ENCODE measurements at places on chromosomes 2 and 18.

GRCh38 chr2:224596289-224596688, 11.1 kb upstream of the CUL3 start:
- no peak for DNase-seq

DNA sequence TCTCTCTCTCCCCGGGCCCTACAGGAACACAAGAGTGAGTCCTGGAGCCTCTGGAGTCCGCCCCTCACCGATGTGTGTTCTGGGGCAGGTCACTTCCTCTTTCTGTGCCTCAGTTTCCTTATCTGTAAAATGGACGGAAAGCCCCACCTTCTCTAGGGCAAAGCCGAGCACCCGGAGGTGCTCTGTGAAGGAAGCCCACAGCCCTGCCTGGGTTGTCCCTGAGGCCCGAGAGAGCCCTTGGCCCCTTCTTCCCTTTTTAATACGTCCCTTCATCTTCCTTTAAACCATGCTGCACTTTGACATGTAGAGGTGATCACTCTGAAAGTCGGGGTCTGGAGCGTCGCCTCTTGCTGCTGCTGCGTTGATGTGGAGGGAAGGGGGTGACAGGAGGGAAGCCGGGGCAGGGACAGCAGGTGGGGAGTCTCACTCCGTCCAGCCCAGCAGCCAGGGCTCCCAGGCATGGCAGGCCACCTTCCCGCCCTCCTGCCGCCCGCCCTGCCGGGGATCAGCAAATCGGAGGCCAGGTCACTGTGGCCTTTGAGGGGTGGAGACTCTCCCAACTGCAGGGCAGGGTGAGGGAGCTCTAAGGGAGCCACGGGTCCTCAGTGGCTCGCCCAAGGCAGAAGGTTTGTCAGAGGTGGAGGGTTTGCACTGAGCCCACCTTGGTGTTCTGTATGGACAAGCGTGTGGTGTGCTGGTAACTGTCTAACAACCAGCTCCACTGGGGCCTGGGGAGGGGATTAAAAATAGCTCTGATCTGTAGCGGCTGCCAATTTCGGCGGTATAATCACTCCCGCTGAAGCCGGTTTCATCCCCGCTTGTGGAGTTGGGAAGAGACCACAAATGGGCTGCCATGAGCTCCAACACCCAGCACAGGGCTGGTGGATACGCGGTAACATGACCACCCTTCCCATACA, 135.9 kb upstream of the ID2 start:
- no peak for DNase-seq

- no peak for DNase-seq
Observed at GRCh38 chr2:205931388-205931787, 154.6 kb downstream of the INO80D start.

DNA sequence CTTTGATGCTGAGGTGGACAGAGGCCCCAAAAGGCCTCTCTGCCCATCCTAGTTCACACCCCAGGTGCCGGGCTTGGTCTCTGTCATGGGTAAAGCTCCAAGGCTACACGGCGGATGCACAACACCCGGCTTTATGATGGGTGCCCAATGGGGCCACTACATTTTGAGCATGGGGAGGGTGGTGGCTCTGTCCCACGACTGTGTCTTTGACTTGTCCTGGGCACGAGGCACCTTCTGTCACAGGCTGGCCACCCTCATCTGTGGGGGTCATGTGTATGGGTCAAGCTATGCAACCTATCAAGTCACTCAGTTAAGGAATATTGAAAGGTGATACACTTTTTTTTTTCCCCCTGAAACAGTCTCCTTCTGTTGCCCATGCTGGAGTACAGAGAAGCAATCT, 63.7 kb downstream of the EDAR start:
- DNase-seq: no peak

DNA sequence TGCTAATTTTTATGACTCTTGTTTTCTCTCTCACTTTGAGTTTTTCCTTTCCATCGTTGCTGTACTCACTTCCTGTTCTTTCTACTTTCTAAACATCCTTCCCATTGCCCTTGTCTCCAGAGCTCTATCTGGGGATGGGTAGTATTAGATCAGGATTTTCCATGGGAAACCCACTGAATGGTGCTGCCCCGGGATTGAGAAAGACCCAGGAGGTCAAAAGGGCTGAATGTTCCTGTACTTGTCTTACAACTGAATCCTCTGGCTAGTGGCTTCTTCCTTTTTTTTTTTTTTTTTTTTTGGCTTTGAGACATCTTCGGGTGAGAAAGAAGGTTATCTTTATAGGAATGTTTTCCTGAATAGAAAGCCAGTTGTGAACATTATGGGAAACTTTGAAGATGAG, 364.8 kb upstream of the SLC14A2 start:
- peak; percentile 41 for DNase-seq

DNA sequence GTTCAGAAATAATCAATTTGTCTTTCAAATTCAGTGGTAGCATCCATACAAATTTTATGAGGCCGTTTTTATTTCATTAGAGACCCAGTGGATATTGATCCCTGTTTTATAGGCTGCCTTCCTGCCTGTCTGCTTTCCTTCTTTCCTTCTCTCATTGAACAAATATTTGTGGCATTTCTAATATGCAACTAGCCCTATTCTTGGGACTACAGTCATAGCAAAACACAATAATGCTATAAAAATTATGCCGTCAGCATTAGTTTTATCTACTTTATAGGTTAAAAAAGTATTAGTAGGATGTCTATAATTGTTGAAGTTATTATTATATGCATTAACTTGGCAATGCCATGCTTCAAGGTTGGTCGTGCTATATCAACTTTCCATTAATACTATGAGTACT, 2037.8 kb upstream of the LRRTM1 start:
- DNase-seq: no peak

- no peak for DNase-seq
Observed at GRCh38 chr18:36096955-36097354, 29.6 kb upstream of the RPRD1A start.

GRCh38 chr2:216142540-216142939, 33.4 kb downstream of the XRCC5 start:
- DNase-seq: no peak

DNA sequence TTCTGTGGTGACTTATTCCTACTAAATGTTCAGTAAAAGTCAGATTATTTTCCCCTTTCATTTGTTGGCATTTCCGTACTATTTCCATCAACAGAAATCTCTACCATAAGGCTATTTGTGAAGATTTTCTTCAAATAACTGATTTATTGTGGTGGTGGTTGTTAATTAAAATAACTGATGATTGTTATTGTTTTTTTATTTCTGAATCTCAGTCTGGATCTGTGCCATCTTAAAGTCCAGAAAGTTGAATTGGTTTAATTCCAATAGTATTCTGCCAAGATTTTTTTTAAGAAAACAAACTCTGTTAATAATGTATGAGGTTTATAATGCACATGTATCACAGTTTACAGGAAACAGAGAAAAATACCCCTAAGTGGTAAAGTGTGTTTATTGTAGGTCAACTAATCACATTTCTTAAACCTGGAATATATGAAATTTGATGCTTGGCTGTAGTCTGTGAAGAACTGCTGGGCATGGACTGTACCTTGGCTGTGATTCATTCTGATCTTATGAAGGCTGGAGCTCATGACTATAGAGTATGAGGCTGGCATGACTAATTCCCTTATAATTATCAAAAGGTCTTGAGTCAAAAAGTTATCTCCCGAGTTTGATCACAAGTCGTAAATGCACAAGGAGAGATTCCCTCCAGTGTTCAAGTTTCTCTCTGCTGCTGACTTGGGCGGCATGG, 134.2 kb upstream of the RND3 start:
- no peak for DNase-seq

- DNase-seq: no peak
Observed at GRCh38 chr2:6368281-6368680, 497.4 kb downstream of the CMPK2 start.

DNA sequence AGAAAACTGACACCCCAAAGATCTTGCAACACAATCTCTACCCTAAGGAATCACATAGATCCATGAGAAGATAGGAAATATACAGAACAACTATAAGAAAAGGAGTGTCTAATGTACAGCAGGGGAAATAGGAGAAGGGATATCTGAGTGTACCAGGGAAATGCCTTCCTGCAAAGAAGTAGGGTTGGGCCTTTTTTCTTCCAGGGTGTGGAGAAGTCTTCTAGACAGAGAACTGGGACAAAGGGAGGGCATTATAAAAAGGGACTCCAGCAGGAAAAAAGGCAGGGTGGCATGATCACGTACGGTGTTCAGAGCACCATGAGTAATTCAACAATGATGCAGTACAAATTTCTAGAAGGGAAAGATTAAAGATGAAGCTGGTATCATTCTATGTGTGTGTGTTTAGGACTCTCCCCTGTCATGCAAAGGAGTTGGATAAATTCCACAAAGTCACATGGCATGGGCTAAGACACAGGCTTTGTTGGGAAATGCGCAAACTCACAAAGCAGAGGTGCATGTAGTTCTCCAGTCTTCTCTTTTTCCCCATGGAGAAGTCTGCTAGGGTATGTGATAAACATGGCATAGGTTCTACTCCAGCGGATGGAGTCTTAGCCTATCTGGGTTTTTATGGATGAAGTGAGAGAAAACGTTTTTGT, 6.7 kb upstream of the SEC11C start:
- no peak for DNase-seq

DNA sequence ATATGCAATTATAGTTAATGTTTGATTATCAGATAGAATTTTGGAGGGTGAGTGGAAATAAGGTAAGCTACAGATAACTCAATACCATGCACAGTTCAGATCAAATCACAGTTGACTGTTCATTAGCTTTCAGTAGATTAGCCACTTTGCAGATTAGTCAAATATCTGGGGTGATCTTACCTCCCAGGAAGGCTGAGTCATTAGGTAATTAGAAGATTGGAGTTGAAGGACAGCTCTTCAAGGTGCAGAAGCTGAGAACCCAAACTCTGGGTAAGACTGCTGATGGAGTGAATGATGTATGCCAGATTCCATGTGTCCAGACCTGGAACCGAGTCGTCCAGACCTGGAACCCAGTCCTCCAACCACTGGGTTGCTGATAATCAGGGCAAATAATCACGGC, 262.8 kb upstream of the UBE2E3 start:
- no peak for DNase-seq

DNA sequence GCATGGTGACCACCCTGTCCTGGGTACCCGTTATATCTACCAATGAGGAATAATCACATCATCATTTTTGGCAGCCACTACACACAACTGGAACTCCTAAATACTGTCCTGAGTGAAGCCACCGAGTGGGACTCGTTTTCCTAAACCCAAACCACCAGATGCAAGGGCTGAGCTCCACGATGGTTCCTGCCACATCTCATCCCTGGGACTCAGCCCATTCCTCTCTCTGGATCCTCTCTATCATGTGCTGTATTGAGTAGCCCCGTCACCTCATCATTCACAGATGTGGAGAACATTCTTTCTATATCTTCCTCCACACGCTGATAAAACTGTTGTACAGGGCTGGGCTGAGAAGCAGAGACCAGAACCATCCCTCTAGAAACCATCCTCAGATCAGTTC, 79.4 kb upstream of the SMAD7 start:
- DNase-seq: no peak

DNA sequence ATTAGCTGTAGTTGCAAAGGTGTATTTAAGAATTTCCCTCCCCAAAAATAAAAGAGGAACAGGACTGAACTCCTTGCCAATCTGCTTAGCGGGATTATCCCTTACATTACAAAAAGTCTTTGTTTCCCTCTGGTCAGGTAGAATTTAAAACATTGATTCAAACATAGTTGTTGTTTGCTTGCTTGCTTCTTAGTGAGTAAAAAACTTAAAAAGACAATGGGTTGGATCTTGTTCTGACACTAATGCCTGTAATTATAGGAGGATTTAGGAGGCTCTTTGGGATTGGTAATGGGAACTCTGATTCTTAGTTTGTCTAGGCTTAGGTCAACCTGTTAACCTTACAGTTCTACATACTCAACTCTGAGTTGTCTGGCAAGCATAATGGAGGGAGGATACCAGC, 3.7 kb upstream of the CEBPZOS start:
- DNase-seq: no peak

GRCh38 chr2:85326406-85327159, 1.2 kb downstream of the TGOLN2 start:
- DNase-seq: peak; percentile 86

GRCh38 chr18:79873449-79874110, 75.8 kb downstream of the KCNG2 start:
- DNase-seq: no peak

GRCh38 chr2:19592197-19592596, 233.8 kb upstream of the OSR1 start:
- DNase-seq: no peak

GRCh38 chr18:37243741-37244140, 321.9 kb downstream of the CELF4 start:
- DNase-seq: no peak

DNA sequence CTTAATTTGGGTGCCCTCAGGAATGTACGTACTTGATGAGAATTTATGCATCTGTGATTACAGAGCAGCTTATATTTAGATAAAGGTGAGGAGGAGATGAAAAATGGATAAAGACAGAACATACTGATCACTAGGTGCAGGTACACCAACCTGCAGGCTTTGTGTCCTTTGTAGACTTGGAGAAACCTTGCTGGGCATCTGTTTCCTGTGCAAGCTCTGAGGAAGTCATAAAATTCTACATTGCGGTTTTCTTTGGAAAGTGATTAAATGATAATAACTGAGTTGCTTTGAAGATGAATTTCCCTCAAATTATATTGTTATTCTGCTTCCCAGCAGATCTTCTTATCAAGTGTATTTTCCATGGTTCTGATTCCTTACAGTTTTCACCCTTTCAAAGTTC, 7.7 kb downstream of the RAB27B start:
- DNase-seq: no peak

GRCh38 chr2:25378731-25379490, 37.2 kb upstream of the DNMT3A start:
- peak; percentile 12 for DNase-seq

- DNase-seq: no peak
Observed at GRCh38 chr2:163469561-163469962, 266.2 kb downstream of the FIGN start.

GRCh38 chr2:159711562-159712142, 654 bp upstream of the MARCHF7 start:
- no peak for DNase-seq

- DNase-seq: no peak
Observed at GRCh38 chr2:71661782-71662181, 208.4 kb downstream of the DYSF start.

DNA sequence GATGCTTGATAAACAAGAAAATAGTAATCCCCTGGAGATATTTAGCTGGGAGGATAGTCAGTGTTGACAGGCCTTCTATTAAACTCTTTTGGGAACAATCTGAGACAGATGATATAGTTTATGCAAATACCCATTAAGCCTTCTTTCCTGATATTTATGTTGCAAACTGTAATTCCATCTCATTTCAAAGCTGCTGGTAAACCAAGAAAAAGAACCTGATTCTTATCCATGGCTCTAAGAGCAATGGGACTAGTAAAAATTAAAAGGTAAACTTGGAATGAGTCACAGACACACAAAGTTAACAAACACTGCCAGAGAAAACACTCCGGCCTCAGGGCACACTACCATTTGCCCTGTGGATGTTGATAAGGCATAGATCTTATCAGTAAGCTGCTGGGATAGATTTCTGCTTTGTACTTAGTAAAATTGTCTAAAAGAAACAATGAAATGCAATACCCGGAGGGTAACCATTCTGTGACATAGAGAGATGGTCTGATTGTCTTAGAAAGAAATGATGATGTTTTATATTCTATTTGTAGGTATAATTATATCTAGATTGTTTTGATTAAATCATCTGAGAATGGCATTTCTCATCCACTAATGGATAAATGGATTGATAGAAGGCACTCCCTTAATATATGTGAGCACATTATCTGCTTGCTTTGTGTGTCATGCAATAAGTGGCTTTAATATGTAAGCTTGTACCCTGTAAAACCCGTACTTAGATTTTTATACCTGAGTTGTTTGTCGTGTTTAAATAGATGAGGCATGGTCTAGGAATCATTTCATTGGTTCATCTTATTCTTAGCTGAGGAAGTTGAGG, 13.2 kb downstream of the GALR1 start:
- no peak for DNase-seq

Data from inflammatory macrophage treated with lipopolysaccharide for 1 hour (primary cell).